ENCODE measurements at places on chromosomes 12 and 14. TPM values are rescaled to one million over a fixed set of nuclear protein-coding genes. Genes with fewer than 3 reads are reported as not detected.
A peak's percentile ranks its signal among the peaks of the same experiment; 100 is the strongest.

The HCAR3 gene
- total RNA-seq = not detected

- DNase-seq = no peak
Measured at GRCh38 chr14:101738703-101739320, 22.7 kb upstream of the PPP2R5C start.

DNA sequence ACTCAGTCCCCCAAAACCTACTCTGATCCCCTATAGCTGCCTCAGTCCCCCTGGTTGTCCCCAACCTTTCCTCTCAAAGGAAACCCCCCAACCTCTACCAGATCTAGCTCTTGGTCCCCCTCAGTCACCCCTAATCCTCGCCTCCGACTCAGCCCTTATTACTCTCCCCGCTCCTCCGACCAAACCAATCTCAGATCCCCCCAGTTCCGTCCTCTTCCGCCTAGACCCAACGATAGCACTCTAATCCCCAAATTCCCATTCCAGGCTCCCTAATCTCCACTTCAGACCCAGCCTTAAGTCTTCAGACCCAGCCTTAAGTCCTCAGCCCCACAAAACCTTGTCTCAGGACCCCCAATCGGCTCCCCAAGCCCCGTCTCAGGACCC is 612 bp downstream of the VPS37B start:
- DNase-seq = no peak

GRCh38 chr14:61334197-61334701 is 12.9 kb downstream of the PRKCH start:
- peak; percentile 66 for DNase-seq

The GPX2 gene
- not detected for total RNA-seq

The GPR137C gene
- total RNA-seq = 9.3 TPM

- DNase-seq = no peak
Measured at GRCh38 chr14:78666336-78667056, 496.3 kb downstream of the NRXN3 start.

DNA sequence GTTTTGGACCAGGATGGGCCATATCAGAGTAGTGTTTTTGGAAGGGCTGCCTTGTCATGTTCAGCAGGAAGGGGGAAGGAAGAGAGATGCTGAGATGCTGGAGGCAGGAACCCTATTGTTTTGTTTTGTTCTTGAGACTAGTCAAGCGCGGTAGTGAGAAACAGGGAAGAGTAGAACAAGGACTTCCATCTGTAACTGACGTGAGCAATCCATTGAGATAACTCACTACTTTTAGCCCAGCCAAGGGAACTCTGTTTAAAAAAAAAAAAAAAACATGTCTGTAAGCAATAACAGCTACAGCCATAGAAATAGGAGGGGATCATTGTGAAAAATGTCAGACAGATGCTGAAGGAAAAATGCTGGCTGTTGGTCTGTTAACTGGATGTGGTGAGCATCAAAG is 34.0 kb downstream of the CD9 start:
- no peak for DNase-seq

The COQ10A gene
- total RNA-seq = 41.8 TPM

The ABCC9 gene
- not detected for total RNA-seq
